ENCODE measurements at places on chromosomes 12 and 14.

GRCh38 chr12:121532503-121533393 lies 48.1 kb downstream of the KDM2B start:
- no peak for DNase-seq

GRCh38 chr14:26549571-26549970 lies 48.3 kb downstream of the NOVA1 start:
- no peak for DNase-seq

GRCh38 chr12:113136128-113136989 lies 798 bp upstream of the RASAL1 start:
- no peak for DNase-seq

- no peak for DNase-seq
Measured at GRCh38 chr12:30144777-30145683, 361.3 kb upstream of the TMTC1 start.

GRCh38 chr14:100859781-100860180 lies 33.9 kb downstream of the MEG3 start:
- DNase-seq: no peak

GRCh38 chr14:52080808-52081755 lies 12.2 kb upstream of the NID2 start:
- no peak for DNase-seq
